SK-MEL-5 (cell line): ENCODE measurements at places on chromosomes 1 and 21. TPM values are rescaled to one million over a fixed set of nuclear protein-coding genes. Genes with fewer than 3 reads are reported as not detected.

- DNase-seq: no peak
Measured at GRCh38 chr1:30123036-30123435, 600.3 kb downstream of the MATN1 start.

DNA sequence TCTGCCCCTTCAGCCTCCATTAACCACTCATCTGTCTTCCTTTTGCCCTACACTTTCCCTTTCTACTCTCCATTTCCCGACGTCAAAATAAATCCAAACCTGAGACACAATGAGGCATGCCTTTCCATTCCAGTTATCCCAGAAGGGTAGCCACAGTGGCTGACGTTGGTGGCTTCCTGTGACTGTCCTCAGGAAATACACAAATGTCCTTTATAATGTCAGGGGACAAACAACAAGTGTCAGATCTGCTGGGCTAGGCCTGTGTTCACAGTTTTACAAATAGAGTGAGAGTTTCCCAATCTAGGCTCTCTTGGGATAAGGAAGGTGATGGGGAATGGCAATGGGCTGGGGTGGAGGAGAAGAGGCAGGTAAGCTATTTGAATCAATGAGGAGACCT lies 135.3 kb downstream of the BRINP2 start:
- no peak for DNase-seq

- no peak for DNase-seq
Measured at GRCh38 chr1:79587229-79587628, 580.7 kb upstream of the ADGRL4 start.

GRCh38 chr1:169495916-169496315 lies 10.2 kb upstream of the SLC19A2 start:
- no peak for DNase-seq

GRCh38 chr1:40630488-40631223 lies 34.8 kb downstream of the RIMS3 start:
- DNase-seq: peak; percentile 67

The TMOD4 gene
- 0.80 and 1.2 TPM in 2 replicates for total RNA-seq

GRCh38 chr1:166062421-166063070 lies 104.3 kb downstream of the FAM78B start:
- DNase-seq: no peak

- DNase-seq: no peak
Measured at GRCh38 chr1:89260566-89261255, 11.9 kb downstream of the GBP5 start.

The KCNJ15 gene
- not detected in 2 replicates for total RNA-seq

GRCh38 chr1:47223921-47224675 lies 7.9 kb downstream of the TAL1 start:
- no peak for DNase-seq

The LRRC38 gene
- not detected in 2 replicates for total RNA-seq

The OR2T35 gene
- not detected in 2 replicates for total RNA-seq

DNA sequence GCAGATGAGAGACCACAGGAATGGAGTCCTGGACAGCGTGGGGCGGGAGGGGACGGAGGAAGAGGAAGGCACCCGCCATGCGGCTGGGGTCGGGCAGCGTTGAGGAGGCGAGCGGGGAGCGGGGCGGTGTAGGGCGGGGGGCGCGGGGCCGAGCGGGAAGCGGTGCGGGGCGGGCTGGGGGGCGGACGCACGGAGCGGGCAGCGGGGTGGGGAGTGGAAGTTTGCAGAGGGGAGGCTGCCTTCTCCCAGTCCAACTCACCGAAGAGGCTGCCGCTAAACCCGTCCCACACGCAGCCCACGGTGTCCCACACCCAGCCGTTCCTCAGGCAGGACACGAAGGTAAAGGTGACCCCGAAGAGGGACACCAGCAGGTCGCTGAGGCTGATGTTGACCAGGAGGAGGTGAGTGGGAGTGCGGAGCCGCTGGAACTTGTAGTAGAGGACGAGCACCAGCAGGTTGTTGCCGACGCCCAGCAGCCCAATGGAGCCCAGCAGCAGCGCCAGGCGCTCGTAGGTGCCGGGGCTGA lies 483 bp downstream of the CHML start:
- DNase-seq: peak; percentile 49

The SLAMF9 gene
- 13.6 and 17.9 TPM in 2 replicates for total RNA-seq

The YRDC gene
- 55.2 and 58.2 TPM in 2 replicates for total RNA-seq

GRCh38 chr1:14304381-14304865 lies 294.1 kb upstream of the KAZN start:
- no peak for DNase-seq

- no peak for DNase-seq
Measured at GRCh38 chr1:205600085-205600484, 31.7 kb downstream of the ELK4 start.

GRCh38 chr1:12438349-12438924 lies 179.6 kb downstream of the DHRS3 start:
- no peak for DNase-seq

The CFAP74 gene
- not detected in 2 replicates for total RNA-seq

- DNase-seq: peak; percentile 40
Measured at GRCh38 chr21:15976807-15977206, 247.0 kb downstream of the USP25 start.

DNA sequence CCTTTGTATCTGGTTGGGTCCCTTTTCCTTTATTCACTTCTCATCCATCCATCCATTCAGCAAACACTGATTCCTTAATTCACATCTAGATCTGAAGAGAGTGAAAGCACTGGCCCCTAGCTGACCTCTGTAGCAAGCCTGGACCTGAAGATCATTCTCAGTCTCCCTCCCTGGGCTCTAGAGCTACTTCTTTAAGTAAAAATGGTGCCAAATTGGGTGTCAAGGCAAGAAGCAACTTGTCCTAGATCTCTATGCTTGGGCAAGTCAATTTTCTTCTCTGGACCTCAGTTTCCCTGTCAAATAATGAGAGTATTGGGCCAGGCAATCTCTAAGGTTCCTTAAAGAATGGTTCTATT lies 36.1 kb downstream of the PLXNA2 start:
- DNase-seq: no peak

The SPATA17 gene
- 0.85 and 1.5 TPM in 2 replicates for total RNA-seq

- no peak for DNase-seq
Measured at GRCh38 chr1:165882168-165882837, 54.9 kb downstream of the UCK2 start.

- DNase-seq: peak; percentile 61
Measured at GRCh38 chr21:37532868-37533780, 166.6 kb downstream of the DYRK1A start.

GRCh38 chr1:75764057-75764655 lies 21.9 kb upstream of the RABGGTB start:
- DNase-seq: no peak

DNA sequence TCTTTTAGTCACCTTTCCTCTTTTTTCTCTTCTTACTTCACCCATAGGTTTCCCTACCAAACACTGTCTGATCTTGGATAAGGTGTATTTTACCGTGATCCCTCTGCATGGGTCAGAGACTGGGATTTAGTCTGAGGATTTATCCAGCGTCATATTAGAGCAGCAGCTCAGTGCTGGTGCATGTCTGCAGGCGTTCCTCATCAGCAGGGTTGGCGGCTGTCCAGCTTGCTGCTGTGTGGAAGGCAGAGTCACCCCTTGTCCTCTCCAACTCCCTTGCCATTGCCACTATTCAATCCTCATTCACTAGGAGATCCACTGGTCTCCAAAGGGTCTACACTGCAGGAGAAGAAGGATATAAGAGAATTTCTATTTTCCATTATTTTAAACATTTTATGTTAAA lies 7.3 kb upstream of the FAM78B start:
- no peak for DNase-seq

The POU3F1 gene
- 3.0 and 4.0 TPM in 2 replicates for total RNA-seq
